ENCODE measurements at places on chromosomes 7 and 10.

GRCh38 chr10:80709866-80710265, 172.2 kb downstream of the SH2D4B start:
- no peak for DNase-seq

GRCh38 chr7:69657985-69658384, 59.7 kb downstream of the AUTS2 start:
- DNase-seq: no peak

DNA sequence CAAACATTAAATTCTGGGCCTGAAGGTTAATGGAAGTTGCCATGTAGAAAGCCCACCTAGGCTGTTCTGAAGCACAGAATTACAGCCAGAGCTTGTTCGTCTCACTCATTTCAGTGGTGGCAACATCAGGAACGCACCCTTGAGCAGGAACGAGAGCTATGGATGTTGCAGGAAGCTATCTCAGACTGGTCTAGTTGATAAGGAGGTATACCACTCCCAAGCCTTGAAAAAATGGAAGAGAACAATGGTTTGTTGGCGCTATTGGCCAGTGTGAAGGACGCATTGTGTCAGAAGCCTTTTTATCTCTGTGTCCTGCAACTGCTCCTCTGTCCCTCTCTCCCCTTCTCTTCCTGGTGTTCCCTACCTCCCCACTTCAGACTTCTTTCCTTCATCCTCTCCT, 60.9 kb upstream of the RAPGEF5 start:
- DNase-seq: no peak

DNA sequence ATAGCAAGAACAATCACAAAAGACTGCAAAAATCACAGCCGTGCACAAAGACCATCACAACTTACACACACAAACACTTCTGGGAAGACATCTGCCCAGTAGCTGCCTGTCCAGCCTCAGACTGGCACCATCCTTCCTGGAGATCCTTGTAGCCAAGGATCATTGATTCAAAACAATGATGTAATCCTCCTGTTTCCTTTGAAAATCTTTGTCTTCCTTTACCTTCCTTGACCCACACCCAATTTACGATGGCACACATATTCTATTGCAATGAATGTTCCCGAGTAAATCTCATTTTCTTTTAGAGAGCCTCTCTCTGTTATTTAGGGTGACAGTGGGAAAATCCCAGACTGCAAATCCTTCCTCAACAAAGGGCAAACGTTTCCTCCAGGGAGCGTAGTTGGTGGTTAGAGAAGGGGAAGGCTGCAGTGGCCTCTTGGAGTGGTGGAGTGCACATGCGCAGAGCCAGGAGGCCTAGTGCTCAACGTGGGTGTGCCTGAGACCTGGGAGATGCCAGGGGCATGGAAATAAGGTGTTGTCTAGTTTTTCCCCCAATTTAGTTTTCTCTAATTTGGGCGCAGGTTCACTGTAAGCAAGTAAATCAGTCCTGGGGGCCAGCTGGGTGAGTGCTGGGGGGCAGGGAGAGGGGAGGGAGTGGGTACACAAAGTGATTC, 3.1 kb upstream of the INPP5A start:
- no peak for DNase-seq

GRCh38 chr7:49174396-49174795, 250.0 kb downstream of the CDC14C start:
- DNase-seq: no peak

DNA sequence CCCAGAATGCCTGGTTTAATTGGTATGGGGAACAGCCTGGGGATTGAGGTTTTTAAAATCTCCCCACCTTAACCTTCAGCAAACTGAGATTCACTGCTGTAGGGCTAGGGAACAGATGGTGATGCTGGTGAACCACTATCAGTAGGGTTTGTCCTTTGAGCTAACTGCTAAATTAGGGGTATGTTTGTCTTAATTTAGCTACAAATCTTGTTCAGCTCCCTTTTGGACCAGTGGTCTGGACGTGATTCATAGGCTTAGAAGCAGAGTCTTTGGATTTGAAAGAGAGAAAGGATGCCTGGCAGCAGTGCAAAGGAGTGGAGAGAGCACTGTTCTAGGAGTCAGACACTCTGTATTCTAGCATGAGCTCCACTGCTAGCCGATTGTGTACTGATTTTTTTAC, 2.8 kb downstream of the HDAC9 start:
- no peak for DNase-seq

DNA sequence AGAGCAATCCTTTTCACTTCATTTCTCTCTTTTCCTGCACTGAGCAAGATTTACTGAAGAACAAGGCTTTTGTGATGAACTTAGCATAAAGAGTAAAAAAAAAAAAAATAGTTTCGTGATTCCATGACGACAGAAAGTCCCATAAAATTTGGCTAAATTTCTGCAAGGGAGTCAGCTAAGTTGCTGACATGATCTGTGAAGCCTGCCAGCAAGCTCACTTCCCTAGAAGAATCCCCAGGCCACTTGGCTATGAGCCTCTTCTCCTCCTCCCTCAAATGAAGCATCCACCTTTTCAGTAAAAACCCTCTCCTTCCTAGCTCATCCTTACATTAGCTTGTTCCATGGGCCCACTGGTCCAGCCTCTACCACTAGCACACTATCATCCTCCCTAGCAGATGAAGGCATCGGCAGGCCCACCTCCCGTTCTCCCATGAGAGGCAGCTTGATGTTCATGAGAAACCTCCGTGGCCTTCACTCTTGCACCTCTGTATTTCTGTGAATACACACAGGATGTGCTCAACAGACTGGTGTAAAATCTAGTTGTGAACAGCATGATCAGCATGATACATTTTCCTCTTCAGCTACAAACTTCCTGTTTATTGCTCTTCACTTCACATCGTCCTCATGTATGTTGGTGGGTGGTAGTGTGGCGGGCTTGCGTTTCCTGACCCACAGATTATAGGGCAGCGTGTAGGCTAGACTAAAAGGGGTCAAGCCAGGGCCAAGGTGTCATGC, 30.9 kb downstream of the GIMAP8 start:
- DNase-seq: peak; percentile 45

DNA sequence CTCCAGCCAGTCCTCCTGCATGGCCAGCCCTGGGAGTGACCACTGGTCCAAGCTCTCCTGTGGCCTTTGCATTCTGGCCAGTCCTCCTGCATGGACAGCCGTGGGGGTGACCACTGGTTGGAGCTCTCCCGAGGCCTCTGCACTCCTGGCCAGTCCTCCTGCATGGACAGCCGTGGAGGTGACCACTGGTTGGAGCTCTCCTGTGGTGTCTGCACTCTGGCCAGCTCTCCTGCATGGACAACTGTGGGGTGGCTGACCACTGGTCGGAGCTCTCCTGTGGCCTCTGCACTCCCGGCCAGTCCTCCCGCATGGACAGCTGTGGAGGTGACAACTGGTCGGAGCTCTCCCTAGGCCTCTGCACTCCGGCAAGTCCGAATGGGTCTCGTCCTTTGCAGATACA, 28.7 kb upstream of the ADARB2 start:
- DNase-seq: no peak

GRCh38 chr7:70477036-70478010, 654.6 kb upstream of the GALNT17 start:
- DNase-seq: no peak

- no peak for DNase-seq
These were observed 146.0 kb downstream of the CCDC201 start for GRCh38 chr7:45726883-45727282.

- DNase-seq: no peak
These were observed 12.8 kb downstream of the IFIT2 start for GRCh38 chr10:89314676-89315075.

DNA sequence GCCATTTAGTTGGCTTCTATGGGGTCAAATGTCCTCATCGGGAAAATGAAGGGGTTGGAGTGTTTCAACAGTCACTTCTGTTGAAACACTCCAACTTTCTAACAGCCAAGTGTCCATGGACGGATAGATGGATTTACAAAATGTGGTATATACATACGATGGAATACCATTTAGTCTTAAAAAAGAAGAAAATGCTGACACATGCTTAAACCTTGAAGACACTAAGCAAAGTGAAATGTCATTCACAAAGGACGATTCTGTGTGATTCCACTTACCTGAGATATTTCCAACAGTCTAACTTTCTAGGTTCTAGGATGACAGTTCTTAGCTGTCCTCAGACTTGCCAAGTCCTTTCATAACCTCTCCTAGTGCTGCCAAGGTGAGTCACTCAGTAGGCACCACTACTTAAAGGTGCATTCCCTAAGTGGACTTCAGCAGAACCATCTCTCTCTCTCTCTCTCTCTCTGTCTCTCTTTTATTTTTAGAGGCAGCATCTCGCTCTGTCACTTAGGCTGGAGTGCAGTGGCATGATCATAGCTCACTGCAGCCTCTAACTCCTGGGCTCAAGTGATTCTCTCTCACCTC, 69.0 kb downstream of the DENND2A start:
- no peak for DNase-seq

DNA sequence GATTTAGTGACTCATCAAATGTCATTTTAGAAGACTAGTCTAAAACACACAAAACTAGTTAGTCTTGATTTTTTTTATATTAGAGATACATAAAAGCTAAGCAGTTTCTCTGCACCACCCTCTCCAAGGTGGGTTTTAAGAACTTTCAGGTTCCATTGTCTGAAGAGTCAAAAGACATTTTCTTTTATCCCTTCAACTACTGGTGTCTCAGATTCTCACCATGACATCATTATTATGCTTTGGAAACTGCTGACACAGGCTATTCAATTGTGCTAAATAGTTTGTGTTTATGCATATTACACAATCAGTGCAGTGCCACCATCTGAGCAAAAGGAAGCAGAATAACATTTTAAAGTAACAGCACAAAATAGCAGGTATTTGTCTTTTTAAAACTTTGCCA, 52.2 kb downstream of the IGF2BP3 start:
- no peak for DNase-seq

- no peak for DNase-seq
These were observed 16.0 kb upstream of the RSBN1L start for GRCh38 chr7:77680266-77680665.

DNA sequence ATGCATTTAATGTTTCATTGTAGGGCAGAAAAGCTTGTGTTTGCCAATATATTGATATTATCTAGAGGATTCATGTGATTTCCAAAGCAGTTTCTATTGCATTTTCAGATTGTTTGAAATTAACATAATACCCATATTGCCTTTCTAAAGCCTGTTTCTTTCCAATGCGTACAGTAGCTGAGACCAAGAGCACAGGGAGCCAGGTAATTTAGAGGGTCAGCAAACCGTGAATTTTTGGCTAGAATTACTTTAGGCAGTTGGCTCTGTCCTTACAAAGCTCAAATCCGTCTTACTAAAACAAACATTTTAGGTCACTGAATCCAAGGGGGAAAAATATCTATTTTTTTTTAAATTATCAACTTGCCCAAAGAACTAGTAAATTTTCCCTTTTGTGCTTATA, 604.9 kb upstream of the ADARB2 start:
- DNase-seq: no peak

- no peak for DNase-seq
These were observed 69.0 kb upstream of the PRKCQ start for GRCh38 chr10:6648894-6649720.

- DNase-seq: no peak
These were observed 115.1 kb downstream of the MAD1L1 start for GRCh38 chr7:2117646-2118045.

DNA sequence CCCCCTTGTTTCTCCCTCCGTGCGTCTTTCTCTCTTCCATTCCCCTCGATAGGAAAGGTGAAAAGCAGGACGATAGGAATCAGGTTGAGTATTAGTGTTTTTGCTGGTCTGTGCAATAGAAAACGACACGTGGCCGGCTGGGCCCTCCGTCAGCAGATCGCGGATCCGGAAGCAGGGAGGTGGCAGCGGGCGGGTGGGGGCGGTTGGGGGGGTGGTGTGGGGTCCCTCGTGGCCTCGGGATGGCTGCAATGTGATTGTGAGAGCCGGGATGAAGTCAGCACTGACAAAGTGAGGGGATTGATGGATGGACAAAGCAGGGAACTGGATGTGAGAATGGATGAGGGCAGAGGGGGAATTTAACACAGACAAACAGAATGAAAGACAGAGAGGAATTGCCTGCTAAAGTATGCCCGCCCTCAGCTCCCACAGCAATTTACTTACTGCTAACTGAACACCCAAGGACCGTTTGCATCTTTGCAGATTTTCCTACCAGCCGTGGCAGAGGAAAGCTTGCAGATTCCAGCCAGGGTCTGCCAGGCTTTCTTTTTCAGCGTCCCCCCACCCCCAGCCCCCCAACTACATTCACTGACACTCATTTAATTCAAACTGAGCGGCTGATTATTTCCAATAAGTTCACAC, 280.9 kb downstream of the LRMDA start:
- DNase-seq: no peak

GRCh38 chr7:18855796-18856195, 261.6 kb downstream of the TWIST1 start:
- DNase-seq: no peak

GRCh38 chr10:132904814-132905649, 37.3 kb downstream of the CFAP46 start:
- DNase-seq: peak; percentile 15

GRCh38 chr7:1012004-1012715, 29.2 kb downstream of the CYP2W1 start:
- DNase-seq: no peak

GRCh38 chr10:131620904-131621303, 279.9 kb upstream of the PPP2R2D start:
- no peak for DNase-seq

- no peak for DNase-seq
These were observed 12.3 kb downstream of the KCTD7 start for GRCh38 chr7:66640802-66641525.

DNA sequence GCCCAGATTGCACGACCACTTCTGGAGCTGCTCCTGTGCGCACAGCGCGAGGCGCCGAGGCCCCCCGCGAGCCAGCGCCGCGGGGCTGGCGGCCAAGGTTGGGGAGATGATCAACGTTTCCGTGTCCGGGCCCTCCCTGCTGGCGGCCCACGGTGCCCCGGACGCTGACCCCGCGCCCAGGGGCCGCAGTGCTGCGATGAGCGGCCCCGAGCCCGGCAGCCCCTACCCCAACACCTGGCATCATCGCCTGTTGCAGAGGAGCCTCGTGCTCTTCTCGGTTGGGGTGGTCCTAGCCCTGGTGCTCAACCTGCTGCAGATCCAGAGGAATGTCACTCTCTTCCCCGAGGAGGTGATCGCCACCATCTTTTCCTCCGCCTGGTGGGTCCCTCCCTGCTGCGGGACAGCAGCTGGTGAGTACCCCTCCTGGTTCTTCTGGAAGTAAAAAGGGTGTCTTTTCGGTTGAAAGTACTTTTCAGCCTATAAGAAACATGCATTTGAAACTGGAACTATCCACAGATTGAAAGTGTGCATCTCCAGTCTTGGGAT, 683 bp downstream of the INSIG1 start:
- peak; percentile 23 for DNase-seq

DNA sequence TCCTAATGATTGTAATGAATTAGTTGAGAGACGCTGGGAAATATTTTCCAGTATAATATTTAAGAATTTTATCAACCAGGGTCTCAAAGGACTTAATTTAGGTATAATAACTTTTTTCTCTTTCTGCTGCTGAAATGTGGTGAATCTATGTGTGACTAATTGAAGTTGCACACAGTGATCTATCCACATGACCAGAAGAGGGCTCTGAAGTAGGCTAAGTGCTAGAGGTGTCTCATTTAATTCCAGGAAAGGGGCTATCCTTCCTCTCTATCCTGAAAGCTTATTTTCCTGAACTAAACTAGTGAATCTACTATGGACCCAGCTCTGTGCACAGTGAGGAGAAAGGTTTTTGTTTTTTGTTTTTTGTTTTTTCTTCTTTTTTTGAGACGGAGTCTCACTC, 294.4 kb upstream of the MYO3A start:
- DNase-seq: no peak

Data from activated CD8-positive, alpha-beta memory T cell treated with anti-CD3 and anti-CD28 coated beads, Interleukin-2, amount 50 U/mL, for 4 hours (primary cell).